Activated CD8-positive, alpha-beta memory T cell treated with anti-CD3 and anti-CD28 coated beads, Interleukin-2, amount 10 ng/mL, durations not matched to agents 7 days and 5 days (primary cell): ENCODE measurements at places on chromosomes 6 and 20. TPM values are rescaled to one million over a fixed set of nuclear protein-coding genes. Genes with fewer than 3 reads are reported as not detected.

The TCP11 gene
- not detected for total RNA-seq

The C20orf202 gene
- total RNA-seq = not detected

GRCh38 chr6:144845186-144845585 is 560.1 kb downstream of the UTRN start:
- H3K4me3 ChIP-seq = no peak overlapping the region
- no peak overlapping the region for H3K27ac ChIP-seq
- no peaks in the 10 kb centered on the region for H3K4me1 ChIP-seq
- H3K27me3 ChIP-seq = no peaks in the 10 kb centered on the region
- DNase-seq = no peak

The MMP24 gene
- total RNA-seq = not detected

GRCh38 chr20:34337544-34337943 is 25.5 kb upstream of the ITCH start:
- no peaks in the 10 kb centered on the region for H3K27me3 ChIP-seq
- no peak overlapping the region for H3K27ac ChIP-seq

The SLC17A2 gene
- total RNA-seq = not detected

GRCh38 chr6:137025786-137026730 is 18.7 kb downstream of the IL20RA start:
- no peak overlapping the region for H3K4me3 ChIP-seq
- H3K36me3 ChIP-seq = no peaks in the 10 kb centered on the region
- H3K4me1 ChIP-seq = peaks cover 17% of the 10 kb centered on the region
- DNase-seq = no peak
- no peak overlapping the region for H3K27ac ChIP-seq
- peaks cover 79% of the 10 kb centered on the region for H3K27me3 ChIP-seq

The LY6G6C gene
- not detected for total RNA-seq

- peaks cover 15% of the 10 kb centered on the region for H3K27me3 ChIP-seq
- peaks cover 2% of the 10 kb centered on the region for H3K36me3 ChIP-seq
- H3K4me1 ChIP-seq = no peaks in the 10 kb centered on the region
- H3K4me3 ChIP-seq = no peak overlapping the region
- DNase-seq = no peak
- H3K27ac ChIP-seq = no peak overlapping the region
These were observed 98.4 kb downstream of the TAF4 start for GRCh38 chr20:61967300-61967699.

The RAB22A gene
- total RNA-seq = 13.2 TPM

DNA sequence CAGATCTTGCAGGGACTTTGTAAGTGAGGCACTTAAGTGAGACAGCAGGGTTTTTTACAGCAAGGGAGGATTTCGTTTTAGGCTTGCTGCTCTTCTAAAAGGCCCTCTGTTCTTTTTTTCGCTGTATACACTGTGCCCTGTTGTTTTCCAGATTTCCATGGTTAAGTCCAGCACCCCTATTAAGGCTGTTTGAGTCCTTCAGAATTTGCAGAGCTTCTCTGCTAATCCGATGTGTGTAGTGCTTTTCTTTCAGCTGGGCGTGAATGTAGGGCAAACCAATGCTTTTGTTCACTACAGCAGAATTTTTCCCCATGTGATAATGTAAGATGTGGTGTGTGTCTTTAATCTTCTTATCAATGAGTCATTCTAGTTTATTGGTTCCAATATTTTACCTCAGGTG is 200.5 kb upstream of the RREB1 start:
- H3K27me3 ChIP-seq = peaks cover 37% of the 10 kb centered on the region
- H3K4me3 ChIP-seq = no peak overlapping the region
- no peak for DNase-seq
- no peaks in the 10 kb centered on the region for H3K4me1 ChIP-seq
- no peak overlapping the region for H3K27ac ChIP-seq

The LTA gene
- total RNA-seq = 21.8 TPM

The NFATC2 gene
- 59.0 TPM for total RNA-seq

DNA sequence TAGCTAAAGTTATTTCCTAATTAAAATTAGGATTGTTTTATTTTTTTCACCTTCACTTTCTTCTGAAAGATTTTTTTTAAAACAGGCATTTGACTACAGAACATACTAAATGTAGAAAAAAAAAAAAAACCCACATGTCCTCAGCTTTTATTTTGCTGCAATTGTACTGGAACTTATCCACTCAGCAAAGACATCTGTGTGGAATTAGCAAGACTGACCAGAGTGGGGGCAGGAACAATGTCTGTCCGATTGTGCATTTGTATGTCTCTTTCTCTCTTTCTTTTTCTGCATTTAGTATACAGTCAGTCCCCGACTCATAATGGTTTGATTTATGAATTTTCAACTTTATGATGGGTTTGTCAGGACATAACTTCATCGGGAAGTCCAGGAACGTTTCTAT is 77.3 kb downstream of the CHD6 start:
- no peaks in the 10 kb centered on the region for H3K4me1 ChIP-seq
- H3K36me3 ChIP-seq = peaks cover 9% of the 10 kb centered on the region
- H3K4me3 ChIP-seq = no peak overlapping the region
- H3K27me3 ChIP-seq = no peaks in the 10 kb centered on the region
- no peak for DNase-seq
- H3K27ac ChIP-seq = no peak overlapping the region

DNA sequence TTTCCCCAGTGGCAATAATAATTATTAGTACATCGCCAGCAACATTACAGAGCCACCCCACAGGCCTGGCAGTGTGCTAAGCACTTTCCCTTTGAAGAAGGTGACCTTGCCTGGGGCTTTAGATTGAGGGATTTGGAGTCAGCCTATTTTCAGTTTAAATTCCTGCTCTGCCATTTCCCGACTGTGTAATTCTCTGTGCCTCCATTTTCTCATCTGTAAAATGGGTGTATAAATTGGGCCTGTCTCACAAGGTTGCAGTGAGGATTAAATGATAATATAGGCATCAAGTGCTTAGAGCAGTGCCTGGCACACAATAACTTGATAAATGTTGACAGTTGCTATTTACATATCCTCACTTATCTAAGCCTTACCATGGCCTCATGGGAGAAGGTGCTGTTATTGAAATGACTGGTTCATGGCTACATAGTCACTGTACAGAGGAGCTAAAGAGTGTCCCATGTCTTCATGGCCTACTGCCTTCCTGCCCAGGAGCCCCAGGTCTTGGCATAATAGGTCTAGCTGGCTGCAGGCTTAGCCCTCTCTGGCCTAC is 5.1 kb upstream of the SCRT2 start:
- H3K27ac ChIP-seq = no peak overlapping the region
- peaks cover 2% of the 10 kb centered on the region for H3K36me3 ChIP-seq
- no peak for DNase-seq

The CDH26 gene
- total RNA-seq = 0.42 TPM

The PPP1R14C gene
- not detected for total RNA-seq

The SLC17A3 gene
- total RNA-seq = 0.76 TPM

The NT5E gene
- total RNA-seq = 17.3 TPM

The SPATA25 gene
- 1.2 TPM for total RNA-seq

The PAK5 gene
- not detected for total RNA-seq

DNA sequence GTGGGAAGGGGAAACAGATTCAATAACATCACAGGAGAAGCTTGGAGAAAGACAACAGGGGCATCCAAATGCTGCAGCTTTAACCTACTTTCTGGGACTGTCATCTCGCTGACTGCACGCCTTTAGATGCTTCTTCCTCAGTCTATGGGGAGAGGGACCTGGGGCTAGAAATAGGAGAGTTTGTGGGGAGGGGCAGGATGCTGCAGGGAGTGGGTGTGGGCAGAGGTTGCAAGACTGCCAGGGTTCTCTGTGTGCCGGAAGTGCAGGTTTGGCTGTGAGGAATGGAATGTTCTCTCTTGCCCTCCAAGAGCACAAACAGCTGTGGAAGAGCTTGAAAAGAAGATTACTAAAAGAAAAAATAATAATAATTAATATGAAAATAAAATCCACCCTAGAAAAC is 93.2 kb downstream of the FOXO3 start:
- DNase-seq = no peak
- no peaks in the 10 kb centered on the region for H3K27me3 ChIP-seq
- H3K36me3 ChIP-seq = no peaks in the 10 kb centered on the region
- no peak overlapping the region for H3K27ac ChIP-seq
- peaks cover 19% of the 10 kb centered on the region for H3K4me1 ChIP-seq
